ENCODE measurements at places on chromosomes 4 and X.

DNA sequence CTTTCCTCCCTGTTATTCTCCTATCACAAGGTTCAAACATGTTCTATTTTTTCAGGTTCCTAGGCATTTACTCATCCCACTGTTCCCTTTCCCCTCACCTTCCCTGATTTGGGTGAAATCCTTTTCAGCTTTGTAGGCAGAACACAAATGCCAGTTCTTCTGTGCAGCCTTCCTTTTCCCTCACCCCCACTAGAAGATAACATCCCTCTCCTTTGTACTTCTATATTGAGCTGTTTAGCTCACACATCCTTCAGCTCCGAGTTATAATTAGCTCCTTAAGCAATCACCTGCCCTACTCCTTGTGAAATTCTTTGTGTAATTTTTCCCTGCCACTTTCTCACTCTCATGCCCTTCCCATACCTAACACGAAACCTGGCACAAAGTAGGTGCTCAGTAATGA, 240.9 kb downstream of the AR start:
- DNase-seq: no peak

- no peak for DNase-seq
Measured at GRCh38 chrX:123311486-123311885, 127.4 kb downstream of the GRIA3 start.

DNA sequence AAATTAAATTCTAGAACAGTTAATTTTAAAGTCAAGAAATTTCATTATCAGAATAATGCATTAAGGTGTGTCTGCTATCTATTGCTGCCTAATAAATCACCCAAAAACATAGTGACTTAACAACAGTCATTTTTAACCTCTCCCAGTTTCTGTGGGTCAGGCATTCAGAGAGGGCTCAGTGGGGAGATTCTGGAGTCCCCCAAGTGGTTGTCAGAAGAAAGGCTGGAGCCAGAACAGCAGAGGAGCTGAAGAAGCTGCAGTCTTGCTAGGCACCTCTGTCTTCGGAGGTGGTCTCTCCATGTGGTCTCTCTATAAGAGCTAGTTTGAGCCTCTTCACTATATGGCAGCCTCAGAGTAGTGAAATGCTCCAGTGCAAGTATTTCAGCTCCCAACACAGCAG, 9.3 kb upstream of the HOPX start:
- no peak for DNase-seq

- no peak for DNase-seq
Measured at GRCh38 chr4:128955751-128956150, 137.6 kb downstream of the SCLT1 start.

DNA sequence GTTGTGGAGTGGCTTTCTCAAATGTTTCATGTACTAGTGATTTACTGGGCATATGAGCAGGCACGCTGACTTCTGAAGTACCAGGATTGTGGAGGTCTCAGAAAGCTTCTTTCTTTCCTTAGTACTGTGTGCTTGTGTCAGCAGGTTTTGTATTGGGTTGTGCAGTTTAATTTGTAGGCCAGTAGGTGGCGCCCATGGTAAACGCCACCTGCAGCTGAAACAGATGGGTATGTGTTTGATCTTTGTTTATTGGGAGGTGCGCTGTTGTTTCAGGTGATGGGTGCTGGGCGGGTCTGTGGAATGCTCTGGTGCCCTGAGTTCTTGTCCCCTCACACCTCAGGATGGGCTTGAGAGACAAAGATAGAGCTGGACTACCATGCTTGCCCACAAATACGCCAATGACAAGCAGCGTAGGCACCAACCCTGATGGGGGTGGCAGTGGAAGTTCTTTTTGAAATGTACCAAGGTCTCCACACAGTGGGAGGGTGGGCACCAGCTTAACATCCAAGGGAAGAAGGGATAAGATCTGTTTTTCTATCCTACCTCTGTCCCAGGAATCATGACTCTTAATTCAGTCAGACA, 141.5 kb downstream of the RPS6KA6 start:
- DNase-seq: no peak

DNA sequence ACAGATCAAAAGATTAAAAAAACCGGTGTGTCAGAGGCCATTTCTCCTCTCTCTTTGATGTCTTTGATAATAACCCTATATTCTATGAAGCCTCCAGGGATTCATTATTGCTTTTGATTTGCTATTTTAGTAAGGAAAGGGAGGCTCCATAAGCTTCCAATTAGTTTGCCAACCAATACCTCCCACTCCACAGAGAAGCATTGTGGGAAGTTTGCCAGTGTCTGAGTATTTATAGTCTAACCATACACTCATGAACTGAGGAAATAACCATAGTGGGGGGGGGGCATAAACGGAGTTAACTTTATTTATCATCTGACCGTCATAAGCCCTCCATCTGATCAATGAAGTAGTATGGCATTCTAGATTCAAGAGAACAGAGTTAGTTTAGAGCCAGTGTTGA, 1066.8 kb upstream of the PABPC4L start:
- no peak for DNase-seq

DNA sequence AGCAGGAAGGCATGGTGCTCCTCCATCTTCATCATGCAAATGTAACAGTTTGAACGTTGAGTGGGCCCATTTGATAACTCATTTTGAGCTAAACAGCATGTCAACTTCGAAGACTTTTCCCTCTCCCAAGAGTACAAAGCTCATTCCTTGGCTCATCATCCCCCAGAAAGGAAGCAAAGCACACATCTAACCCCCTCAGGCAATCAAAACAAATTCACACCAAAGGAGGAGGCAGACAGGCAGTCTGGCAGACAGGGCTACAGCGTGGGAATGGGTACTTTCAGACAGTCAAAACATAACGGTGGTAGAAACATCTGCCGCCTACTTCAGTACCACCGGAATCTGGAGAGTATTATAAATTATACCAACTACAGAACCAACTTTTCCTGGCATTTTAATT, 81.7 kb downstream of the PCDH19 start:
- DNase-seq: no peak

- DNase-seq: no peak
Measured at GRCh38 chr4:8582941-8583654, 2.9 kb downstream of the GPR78 start.

GRCh38 chr4:5609306-5610007, 98.9 kb downstream of the EVC2 start:
- DNase-seq: no peak

GRCh38 chr4:184419976-184420375, 54.4 kb downstream of the IRF2 start:
- DNase-seq: no peak

DNA sequence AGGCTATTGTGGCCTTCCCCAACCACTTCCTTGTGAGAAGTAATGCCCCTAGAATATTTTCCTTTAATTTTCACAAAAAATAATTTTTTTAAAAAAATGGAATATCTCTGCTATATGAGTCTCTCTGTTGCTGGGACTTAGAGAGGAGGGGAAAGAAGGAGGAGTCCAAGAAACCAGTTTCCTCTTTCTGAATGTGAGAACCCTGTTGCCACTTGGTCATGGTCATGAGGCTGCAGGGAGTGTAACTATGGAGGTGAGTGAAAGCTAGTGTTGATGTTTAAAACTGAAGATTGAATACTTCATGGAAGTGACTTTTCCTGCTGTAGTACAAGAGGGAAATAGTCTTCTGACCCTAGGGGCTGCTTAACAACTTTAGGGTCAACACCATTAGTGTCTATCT, 20.4 kb downstream of the KIAA1210 start:
- no peak for DNase-seq

DNA sequence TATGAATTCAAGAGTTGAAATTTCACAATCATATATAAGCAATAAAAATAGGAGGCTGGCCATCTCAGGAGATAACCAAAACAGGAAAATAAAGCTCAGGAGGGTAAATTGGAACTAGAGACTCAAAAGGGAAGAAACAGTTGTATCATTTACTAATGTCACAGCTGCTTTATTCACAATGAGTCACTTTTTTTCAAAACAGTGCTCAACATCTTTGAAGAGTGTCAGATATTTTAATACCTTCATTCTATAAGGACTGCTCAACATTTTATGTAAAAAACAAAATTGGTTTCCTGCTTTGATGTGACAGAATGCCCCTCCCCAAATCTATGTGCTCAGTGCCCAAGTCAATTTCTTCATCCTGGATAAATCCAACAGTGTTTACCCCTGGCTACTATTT, 97.7 kb downstream of the DDX60 start:
- DNase-seq: no peak

GRCh38 chrX:1860936-1861594, 246.2 kb downstream of the ASMT start:
- no peak for DNase-seq

Measured in cortex of kidney (tissue), 1 donor.